Stimulated activated CD4-positive, alpha-beta T cell treated with anti-CD3 and anti-CD28 coated beads, Interleukin-1b, Interleukin-23, amount 100 ng/mL, for 1 hour (primary cell): ENCODE measurements at places on chromosomes 11 and 22.

DNA sequence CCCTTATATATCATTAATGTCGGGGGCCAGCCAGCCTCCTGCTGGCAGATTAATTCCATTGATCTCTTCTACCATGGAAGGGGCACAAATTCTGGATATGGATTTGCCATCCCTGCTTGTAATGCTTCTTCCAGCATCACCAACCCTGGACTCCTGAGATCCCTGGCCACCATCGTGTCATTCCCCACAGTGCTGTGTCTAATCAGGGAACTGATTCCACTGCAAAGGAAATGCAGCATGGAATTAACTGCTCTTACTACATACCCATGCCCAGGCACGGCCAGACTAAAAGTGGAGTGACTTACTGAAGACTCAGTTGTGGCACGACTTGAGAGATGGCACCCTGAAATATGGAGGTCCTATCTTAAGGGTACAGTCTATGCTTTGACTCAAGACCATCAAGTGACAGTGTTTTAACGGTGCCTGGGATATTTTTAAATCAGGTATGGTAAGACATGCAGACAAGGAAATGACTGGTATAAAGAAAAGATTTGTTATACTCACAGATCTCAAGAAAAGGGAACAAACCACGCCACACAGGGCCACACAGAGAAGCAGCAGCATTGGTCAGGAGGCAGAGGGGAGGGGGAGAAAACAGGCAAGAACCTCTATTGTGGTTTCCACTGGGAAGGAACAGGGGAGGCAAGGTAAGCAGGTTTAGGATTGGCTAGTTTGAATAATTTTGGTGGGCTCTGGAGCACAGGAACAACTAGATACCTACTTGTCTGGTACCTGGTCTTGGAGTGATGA lies 65.1 kb downstream of the IGLL5 start:
- DNase-seq: no peak

- no peak for DNase-seq
These were observed 139.1 kb upstream of the DDI1 start for GRCh38 chr11:103897160-103897936.

- no peak for DNase-seq
These were observed 669 bp upstream of the BCR start for GRCh38 chr22:23179381-23180299.

DNA sequence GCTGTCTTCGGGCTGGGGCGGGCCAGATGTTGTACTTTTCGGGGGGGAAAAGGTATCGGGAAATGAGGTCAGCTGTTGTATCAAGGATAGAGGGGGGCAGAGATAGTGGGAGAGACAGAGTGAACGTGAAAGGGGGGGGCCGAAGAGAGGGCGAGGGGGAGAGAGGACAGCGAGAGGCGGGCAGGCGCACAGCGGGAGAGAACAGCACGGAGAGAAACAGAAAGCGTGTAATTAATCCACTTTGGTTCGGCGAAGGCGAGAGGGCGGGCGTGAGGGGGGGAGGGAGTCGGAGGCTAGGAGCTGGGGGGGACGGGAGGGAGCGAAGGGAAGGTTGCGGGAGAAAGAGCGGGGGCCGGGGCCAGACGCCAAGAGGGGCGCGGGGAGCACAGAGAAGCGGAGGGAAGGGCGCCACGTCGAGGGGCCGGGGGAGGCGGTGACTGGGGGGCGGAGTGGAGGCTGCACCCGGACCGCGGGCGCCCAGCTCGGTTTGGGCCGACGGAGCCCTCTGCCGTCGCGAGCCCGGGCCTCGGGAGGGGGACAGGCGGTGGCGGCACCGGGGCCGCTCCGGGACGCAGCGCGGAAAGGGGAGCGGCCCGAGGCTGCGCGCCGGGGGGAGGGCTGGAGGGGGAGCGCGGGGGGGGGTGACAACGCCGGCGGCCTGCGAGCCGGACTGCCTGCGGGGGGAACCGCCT lies 612 bp downstream of the IGF2 start:
- no peak for DNase-seq

GRCh38 chr11:6655020-6655789 lies 404 bp downstream of the DCHS1 start:
- no peak for DNase-seq

DNA sequence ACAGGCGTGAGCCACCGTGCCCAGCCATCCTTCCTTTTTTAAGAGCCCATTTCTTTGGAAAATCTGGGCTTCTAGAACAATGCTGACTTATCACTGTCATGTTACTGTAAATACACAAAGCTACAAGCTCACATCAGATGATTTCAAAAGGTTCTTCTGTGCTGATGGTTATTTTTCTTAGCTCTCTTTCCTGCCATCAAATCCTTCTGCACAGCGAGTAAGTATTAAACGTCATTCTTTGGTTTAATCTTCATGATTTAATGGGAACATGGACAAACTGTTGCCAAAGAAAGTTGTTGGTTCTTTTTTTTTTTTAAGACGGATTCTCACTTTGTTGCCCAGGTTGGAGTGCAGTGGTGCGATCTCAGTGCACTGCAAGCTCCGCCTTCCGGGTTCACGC lies 43.3 kb upstream of the NUP50 start:
- no peak for DNase-seq

DNA sequence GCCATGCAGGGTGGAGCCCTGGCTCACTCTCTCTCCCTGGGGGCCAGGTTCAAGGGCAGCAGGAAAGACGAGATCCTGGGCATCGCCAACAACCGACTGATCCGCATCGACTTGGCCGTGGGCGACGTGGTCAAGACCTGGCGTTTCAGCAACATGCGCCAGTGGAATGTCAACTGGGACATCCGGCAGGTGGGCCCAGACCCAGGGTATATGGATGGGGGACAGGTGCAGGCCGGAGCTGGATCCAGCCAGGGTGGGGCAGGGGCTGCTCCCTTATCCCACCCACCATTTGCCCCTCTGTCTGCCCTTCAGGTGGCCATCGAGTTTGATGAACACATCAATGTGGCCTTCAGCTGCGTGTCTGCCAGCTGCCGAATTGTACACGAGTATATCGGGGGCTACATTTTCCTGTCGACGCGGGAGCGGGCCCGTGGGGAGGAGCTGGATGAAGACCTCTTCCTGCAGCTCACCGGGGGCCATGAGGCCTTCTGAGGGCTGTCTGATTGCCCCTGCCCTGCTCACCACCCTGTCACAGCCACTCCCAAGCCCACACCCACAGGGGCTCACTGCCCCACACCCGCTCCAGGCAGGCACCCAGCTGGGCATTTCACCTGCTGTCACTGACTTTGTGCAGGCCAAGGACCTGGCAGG lies 2.9 kb downstream of the TRPT1 start:
- DNase-seq: no peak

GRCh38 chr11:72614381-72614780 lies 59.8 kb downstream of the PDE2A start:
- no peak for DNase-seq

- DNase-seq: no peak
These were observed 154.3 kb downstream of the ADAMTS15 start for GRCh38 chr11:130602641-130603334.

DNA sequence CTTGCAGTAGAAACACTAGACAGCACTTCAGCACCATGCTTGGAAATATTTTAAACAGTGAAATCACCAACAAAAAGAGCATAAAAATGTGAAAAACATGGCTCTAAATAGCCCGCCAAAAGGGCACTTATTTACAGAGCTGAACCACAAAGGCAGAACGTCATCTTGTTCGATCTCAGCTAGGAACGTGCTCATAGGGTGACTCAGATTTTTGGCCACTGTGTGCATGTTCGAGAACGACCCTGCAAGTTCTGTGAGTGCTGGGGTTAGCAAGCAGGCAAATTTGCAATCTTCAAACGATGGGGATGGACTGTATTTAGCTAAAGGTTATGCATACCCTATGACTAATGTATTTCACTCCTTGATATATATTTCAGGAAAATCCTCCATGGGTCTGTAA lies 30.6 kb downstream of the OR2AT4 start:
- no peak for DNase-seq

GRCh38 chr11:76380159-76380976 lies 564 bp downstream of the THAP12 start:
- DNase-seq: peak; percentile 24

DNA sequence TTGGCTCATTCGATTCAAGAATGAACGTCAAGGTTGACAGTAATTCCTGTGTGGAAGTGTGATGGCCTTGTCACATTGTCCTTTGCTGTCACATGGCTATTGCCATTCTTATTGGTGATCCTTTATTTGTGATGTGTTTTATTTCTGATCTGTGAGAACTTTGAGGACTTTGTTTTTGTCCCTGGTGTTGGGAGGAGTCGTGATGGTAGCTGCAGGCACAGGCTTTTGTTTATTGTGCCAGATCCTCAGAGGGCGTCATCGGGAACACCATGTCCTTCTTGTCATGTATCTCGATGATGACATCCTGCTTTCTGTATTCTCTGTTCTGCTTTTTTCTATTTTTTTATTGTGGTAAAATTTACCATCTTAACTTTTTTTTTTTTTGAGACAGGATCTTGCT lies 5.6 kb downstream of the PICK1 start:
- no peak for DNase-seq

DNA sequence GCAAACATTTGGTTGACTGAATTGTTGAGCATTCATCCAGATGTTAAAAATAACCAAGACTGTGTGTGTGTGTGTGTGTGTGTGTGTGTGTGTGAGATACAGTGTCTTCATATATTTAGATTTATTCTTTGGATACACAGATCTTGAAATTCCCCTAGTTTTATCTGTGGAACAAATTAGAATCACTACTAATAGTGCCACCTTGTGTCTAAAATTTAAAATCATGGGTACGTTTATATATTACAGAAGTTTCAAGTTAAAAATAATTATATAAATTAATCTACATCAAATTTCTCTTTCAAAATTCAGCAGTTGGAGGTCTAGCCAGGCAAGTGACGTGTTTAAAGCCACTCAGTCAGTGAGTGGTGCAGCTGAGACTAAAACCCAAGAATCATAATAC lies 1566.2 kb upstream of the TENM4 start:
- no peak for DNase-seq
